ENCODE measurements at places on chromosomes 7 and 10.

- no peak for DNase-seq
- no peaks in the 10 kb centered on the region for H3K36me3 ChIP-seq
- peaks cover 11% of the 10 kb centered on the region for H3K4me1 ChIP-seq
- H3K27me3 ChIP-seq, result peaks cover 12% of the 10 kb centered on the region
- H3K4me3 ChIP-seq, result no peak overlapping the region
- H3K27ac ChIP-seq, result no peak overlapping the region
These were observed 24.4 kb upstream of the GATAD1 start for GRCh38 chr7:92422926-92423325.

DNA sequence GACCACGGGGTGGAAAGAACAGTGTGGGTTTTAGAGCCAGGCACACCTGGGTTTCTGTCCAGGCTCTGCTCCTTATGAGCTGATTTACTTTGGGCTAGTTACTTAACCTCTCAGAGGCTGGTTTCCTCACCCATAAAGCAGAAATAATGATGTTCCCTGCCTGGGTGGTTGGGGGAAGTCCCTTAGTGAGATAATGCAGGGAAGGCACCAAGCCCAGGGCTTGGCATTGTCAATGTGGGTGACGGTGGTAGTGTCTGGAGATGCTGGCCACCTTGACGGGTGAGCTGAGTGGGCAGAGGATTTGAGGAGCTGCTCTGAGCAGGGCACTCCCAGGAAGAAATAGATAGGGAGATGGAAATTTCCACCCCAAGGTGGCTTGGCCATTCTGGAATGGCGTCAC lies 65.2 kb downstream of the SH2D4B start:
- no peak overlapping the region for H3K27ac ChIP-seq
- no peak for DNase-seq
- no peaks in the 10 kb centered on the region for H3K4me1 ChIP-seq
- no peaks in the 10 kb centered on the region for H3K36me3 ChIP-seq
- H3K4me3 ChIP-seq, result no peak overlapping the region

GRCh38 chr10:89490596-89491335 lies 44.6 kb downstream of the SLC16A12 start:
- peaks cover 5% of the 10 kb centered on the region for H3K27me3 ChIP-seq
- H3K36me3 ChIP-seq, result no peaks in the 10 kb centered on the region
- no peak overlapping the region for H3K4me3 ChIP-seq

GRCh38 chr7:78959477-78959876 lies 494.0 kb downstream of the MAGI2 start:
- no peaks in the 10 kb centered on the region for H3K27me3 ChIP-seq
- no peaks in the 10 kb centered on the region for H3K4me1 ChIP-seq
- DNase-seq, result no peak
- H3K27ac ChIP-seq, result no peak overlapping the region

GRCh38 chr7:47285860-47286491 lies 295.9 kb downstream of the TNS3 start:
- no peak for DNase-seq
- H3K4me1 ChIP-seq, result no peaks in the 10 kb centered on the region

- DNase-seq, result no peak
- no peak overlapping the region for H3K27ac ChIP-seq
- no peaks in the 10 kb centered on the region for H3K36me3 ChIP-seq
- H3K4me3 ChIP-seq, result no peak overlapping the region
These were observed 76.3 kb downstream of the DKK1 start for GRCh38 chr10:52390388-52390787.

DNA sequence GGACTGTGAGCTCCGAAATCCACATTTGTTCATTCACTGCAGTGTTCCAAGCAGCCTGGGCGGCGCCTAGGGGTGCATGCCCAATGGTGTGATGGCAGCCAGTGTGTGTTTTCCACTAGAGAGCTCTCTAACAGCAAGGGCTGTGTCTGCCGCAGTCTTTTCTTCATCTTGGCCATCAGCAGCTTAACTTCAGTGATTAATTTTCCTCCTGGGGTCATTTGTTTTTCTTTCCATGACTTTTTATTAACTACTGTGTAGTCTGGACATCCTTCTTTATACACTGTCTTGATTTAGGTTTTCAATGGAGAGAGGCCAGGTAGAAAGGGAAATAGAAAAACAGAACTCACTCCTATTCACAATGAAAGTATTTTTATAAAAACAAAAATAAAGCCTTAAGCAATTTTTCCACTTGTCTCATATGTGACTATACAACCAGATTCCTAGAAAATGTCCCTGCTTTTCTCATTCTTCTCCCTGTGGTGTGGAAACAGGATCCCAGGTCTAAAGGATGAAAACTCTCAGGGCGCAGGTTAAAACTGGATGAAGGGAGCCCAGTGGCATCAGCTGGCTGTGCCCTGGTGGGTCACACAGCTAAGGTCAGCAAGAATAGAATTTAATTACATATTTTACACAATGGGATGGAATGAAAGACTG lies 176.8 kb downstream of the PKD1L1 start:
- H3K4me3 ChIP-seq, result no peak overlapping the region
- no peaks in the 10 kb centered on the region for H3K36me3 ChIP-seq
- H3K27ac ChIP-seq, result no peak overlapping the region
- no peak for DNase-seq
- H3K27me3 ChIP-seq, result peaks cover 8% of the 10 kb centered on the region

DNA sequence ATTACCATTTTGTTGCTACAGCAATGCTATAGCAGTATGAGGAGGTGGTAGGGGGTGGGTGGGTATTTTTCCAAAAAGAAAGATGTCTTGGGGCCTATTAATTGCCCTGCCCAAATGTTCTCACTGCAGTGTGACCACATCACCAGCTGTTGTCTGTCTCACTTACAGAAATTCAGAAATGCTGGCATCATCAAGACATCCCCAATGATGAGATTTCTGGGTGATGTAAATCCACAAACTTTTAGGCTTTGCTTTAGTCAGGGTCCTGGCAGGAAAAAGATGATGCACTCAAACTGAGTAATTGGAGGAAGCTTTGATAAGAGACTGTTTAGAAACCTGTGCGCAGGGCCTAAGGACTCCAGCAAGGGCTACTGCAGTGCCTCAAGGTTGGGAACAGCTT lies 56.2 kb upstream of the OPN4 start:
- H3K4me3 ChIP-seq, result no peak overlapping the region
- peaks cover 5% of the 10 kb centered on the region for H3K4me1 ChIP-seq
- no peaks in the 10 kb centered on the region for H3K36me3 ChIP-seq
- DNase-seq, result no peak
- H3K27ac ChIP-seq, result no peak overlapping the region

DNA sequence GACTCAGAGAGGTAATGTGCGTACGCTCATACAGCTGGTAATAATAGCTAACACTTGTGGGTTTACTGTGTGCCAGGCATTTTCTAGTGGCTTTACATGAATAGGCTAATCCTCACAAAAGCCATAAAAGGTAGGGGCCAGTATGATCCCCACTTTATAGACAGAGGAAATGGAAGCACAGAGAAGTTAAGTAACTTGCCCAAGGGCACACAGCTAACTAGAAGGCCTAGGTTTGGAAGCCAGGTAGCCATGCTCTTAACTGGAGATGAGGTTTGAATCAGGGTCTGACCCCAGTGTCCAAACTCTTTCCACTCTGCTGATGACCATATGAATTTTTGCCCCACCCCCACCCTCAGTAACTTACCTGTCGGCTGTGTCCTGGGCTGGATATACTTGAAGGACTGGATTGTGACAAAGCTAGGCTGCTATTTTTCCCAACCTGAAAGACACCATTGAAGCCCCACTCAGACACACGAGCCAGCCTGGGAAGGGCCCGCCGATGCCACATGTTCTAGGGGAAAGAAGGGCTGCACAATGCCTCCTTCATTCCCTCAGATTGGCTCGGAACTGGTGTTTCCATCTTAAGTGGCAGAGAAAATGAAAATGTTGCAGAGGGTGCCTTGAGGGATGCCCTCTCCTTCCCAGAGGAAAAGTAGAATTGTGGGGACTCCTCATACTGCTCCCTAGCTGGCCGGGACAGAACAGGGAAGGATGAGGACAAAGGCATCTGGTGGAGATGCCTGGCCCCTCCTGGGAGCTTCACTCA lies 29.1 kb upstream of the EFCAB10 start:
- no peak overlapping the region for H3K27ac ChIP-seq
- H3K4me3 ChIP-seq, result no peak overlapping the region
- no peaks in the 10 kb centered on the region for H3K27me3 ChIP-seq
- no peaks in the 10 kb centered on the region for H3K4me1 ChIP-seq
- H3K36me3 ChIP-seq, result peaks cover 7% of the 10 kb centered on the region
- no peak for DNase-seq

GRCh38 chr7:106038916-106039315 lies 73.2 kb downstream of the SYPL1 start:
- H3K4me1 ChIP-seq, result peaks cover 49% of the 10 kb centered on the region
- H3K36me3 ChIP-seq, result no peaks in the 10 kb centered on the region
- DNase-seq, result no peak
- no peaks in the 10 kb centered on the region for H3K27me3 ChIP-seq

DNA sequence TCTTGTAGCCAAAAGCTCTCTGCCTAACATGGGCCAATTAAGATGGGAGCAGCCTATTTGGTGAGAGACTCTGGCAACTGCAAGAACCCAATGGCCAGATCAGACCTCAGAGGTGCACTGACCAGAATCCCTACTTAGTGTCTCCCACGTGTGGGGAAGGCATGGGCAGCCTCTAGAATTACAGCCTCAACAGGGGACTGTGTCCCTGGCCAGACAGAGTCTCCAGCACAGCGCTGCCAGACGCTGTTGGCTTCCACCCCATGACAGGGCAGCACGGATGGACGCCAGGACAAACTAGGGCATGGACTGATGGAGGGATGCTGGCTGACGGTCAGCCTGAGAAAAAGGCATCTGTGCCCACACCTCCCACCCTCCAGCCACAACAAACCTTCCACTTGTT lies 729.3 kb upstream of the AUTS2 start:
- H3K36me3 ChIP-seq, result no peaks in the 10 kb centered on the region
- no peak for DNase-seq
- H3K27ac ChIP-seq, result no peak overlapping the region
- H3K4me3 ChIP-seq, result no peak overlapping the region

DNA sequence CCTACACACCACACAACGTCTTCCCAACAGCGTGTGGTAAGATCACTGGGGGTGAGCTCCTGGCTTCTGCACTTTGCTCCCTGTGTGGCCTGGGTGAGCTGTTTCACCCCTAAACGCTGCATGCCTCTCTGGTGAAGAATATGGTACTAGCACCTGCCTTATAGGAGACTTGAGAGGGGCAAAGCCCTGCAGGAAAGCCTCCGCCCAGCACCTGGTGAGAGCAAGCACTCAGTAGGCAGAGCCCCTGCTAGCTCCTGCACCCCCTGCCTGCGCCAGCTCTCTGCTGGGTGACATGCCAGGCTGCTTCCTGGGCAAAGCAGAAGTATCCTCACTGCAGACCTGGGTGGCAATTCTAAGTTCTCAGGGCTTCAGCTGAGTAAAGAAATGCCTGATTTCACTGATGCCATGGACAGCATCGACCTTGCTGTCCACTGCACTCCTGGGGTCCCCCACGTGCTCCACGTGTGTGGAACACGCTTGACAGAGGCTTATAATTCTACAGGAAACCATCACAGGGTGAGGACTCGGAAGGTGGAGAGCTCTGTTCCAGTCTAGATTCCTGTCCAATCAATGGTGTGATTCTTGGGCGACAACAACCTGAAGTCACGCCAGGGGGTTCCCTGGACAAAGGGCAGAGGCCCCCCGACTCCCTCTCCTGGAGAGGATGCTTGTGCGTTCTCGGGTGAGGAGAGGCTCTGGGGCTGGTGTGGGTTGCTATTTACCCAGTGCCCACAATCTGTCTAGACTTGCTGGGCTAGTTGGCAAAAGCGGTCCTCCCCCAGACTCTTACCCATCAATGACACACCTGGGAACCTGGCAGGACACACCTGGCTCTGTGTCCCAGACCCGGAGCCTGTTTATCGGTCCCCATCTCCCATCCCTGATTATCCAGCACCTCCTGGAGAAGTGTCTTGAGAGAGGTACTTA lies 5.0 kb upstream of the CALML5 start:
- H3K36me3 ChIP-seq, result no peaks in the 10 kb centered on the region
- H3K4me1 ChIP-seq, result peaks cover 11% of the 10 kb centered on the region
- DNase-seq, result no peak
- no peak overlapping the region for H3K4me3 ChIP-seq

- no peak overlapping the region for H3K27ac ChIP-seq
- no peak overlapping the region for H3K4me3 ChIP-seq
- H3K36me3 ChIP-seq, result no peaks in the 10 kb centered on the region
- H3K4me1 ChIP-seq, result no peaks in the 10 kb centered on the region
- no peak for DNase-seq
These were observed 34.1 kb downstream of the KNDC1 start for GRCh38 chr10:133194151-133194550.

DNA sequence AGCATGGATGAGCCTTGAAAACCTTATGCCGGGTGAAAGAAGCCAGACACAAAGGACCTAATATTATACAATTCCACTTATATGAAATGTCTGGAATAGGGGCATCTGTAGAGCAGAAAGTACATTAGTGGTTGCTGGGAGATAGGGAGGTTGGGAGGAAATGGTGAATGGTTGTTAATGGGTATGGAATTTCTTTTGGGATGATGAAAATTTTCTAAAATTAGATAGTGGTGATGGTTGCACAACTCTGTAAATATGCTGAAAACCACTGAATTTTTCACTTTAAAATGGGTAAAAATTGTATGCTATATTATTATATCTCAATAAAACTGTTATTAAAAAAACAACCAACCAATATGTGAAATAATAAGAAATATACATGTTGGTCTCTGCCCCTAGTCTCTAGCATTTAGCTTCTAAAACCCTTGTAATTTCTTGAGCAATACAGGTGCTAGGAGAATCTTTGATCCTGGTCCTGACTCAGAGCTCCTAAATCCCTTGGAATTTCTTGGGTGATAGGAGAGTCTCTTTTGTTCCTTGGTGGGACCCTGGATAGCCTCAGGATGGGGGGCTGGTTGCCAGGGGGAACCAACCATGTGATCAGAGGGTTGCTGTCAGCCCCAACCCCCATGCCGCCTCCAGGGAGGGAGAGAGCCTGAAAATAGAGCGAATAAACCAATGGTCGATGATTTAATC lies 64.0 kb downstream of the TACR2 start:
- no peaks in the 10 kb centered on the region for H3K36me3 ChIP-seq
- no peak for DNase-seq
- no peaks in the 10 kb centered on the region for H3K27me3 ChIP-seq
- peaks cover 65% of the 10 kb centered on the region for H3K4me1 ChIP-seq

DNA sequence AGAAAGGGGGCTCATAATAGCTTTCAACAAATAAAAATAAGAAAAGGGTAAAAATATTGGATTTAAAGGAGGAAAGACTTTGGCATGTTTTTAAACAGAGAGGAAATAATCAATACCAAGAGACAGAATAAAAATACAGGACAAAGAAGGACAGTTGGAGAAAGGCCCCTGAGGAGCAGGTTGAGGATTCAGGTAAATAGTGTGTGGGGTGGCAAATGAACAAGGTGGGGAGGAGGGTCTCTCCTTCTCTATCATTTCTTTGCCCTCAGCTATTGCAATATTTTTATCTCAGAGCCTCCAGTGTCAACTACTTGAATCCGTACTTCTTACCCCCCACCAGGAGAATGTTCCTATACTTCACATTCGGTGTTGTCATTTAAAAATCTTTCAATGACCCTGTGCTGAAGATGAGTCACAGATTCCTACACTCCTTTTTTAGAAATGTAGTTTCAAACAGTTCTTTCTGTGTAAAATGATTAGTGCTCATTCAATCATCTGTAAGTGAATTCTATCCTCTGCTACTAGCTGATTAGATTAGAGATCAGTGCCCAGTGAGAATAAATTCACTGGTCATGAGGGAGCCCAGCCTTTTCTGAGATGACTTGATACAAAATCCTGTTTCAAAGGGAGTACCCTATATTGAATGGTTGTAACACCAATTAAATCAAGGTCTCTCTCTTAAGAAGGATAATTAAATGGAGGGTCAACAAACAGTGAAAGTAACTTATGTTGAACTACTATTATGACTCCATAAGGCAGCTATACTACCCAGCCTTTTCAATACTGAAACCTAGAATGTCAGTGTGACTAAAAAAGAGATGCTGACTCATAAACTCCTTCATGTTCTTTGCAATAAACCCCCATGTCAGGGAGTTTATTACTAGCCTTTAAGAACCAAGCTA lies 50.4 kb upstream of the WNT16 start:
- no peaks in the 10 kb centered on the region for H3K36me3 ChIP-seq
- H3K4me1 ChIP-seq, result no peaks in the 10 kb centered on the region

All from naive thymus-derived CD8-positive, alpha-beta T cell (primary cell).